Smooth muscle cell of the pulmonary artery (primary cell): ENCODE measurements at places on chromosomes 2 and 18. TPM values are rescaled to one million over a fixed set of nuclear protein-coding genes. Genes with fewer than 3 reads are reported as not detected.

Gene CD207
- not detected in 2 replicates for total RNA-seq

Gene KCNK3
- 0.89 and 4.1 TPM in 2 replicates for total RNA-seq

Gene SPP2
- total RNA-seq = not detected in 2 replicates

Gene CNGA3
- total RNA-seq = not detected in 2 replicates

Gene IL1A
- 0.85 and 2.7 TPM in 2 replicates for total RNA-seq

Gene SCYGR8
- not detected in 2 replicates for total RNA-seq

Gene NYAP2
- not detected in 2 replicates for total RNA-seq

Gene OXER1
- total RNA-seq = 0.13 TPM in 1 of 2 replicates, not detected in the other
